Fibroblast of skin of right biceps (primary cell): ENCODE measurements at places on chromosomes 5 and 9.
A peak's percentile ranks its signal among the peaks of the same experiment; 100 is the strongest.

- no peak for DNase-seq
These were observed 945 bp downstream of the ANKDD1B start for GRCh38 chr5:75612226-75612569.

DNA sequence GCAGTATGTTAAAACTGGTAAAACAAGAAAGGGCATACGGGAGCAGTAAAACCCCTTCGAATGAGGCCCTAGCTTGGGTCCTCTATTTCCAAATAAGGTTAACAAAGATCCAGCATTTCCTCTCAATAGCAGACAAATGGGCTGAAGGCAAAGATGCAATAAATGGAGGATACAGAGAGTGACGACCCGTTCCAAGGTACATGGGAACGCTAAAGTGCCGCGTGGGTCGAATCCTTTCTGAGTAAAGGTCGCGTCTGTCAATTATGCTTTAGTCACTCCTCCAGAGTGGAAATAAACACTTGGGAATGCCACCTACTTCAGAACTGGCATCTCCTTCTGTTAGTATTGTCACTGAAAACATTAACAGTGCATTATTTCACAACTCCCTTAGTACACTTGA, 24.7 kb downstream of the ARL15 start:
- no peak for DNase-seq

- DNase-seq: peak; percentile 10
These were observed 24.7 kb upstream of the NOL6 start for GRCh38 chr9:33498387-33498786.

DNA sequence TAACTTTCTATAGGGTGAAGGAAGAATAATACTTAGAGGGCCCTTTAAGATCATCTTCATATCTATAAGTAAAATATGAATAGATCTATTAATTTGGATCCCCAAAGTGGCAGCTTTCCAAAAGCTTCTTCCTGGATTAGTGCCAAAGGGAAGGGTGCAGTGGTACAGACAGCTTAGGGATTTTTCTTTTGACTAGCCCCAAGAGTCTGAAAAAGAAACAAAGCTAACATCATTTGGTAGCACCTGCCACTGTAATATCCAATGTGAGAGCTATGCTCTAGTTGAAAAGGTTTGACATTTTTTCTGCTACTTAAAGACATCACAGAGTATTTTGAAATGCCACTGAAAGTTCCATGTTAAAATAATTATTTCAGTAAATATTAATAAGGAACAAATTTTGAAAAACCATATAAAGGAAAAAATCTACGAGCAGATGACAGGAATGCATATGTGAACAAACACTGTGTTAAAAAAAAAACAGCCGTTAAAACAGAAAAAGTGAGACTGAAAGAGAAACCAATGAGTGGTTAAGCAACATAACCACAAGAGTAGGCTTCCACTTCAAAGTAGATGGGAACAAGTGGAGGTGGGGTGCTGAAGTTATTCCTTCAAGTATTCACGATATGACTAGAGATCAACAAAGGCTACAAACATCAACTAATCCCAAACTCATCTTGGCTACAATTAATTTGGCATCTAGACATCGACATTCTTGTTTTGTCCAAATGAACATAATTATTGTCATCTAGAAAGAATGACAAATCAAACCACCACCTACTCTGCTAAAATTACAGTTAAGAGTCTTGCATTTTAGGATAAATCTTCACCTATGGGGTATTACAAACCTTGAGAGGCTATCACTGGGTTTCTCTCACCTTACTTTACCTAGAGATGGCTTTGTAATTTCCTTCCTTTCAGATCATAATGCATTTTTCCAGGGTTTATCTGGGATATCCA, 137.5 kb downstream of the CPLANE1 start:
- no peak for DNase-seq

- DNase-seq: no peak
These were observed 42.1 kb downstream of the FOCAD start for GRCh38 chr9:20726144-20726543.

GRCh38 chr9:98538626-98539031, 170.1 kb downstream of the GABBR2 start:
- peak; percentile 10 for DNase-seq

- DNase-seq: peak; percentile 54
These were observed 14.7 kb downstream of the MTAP start for GRCh38 chr9:21817176-21817575.

DNA sequence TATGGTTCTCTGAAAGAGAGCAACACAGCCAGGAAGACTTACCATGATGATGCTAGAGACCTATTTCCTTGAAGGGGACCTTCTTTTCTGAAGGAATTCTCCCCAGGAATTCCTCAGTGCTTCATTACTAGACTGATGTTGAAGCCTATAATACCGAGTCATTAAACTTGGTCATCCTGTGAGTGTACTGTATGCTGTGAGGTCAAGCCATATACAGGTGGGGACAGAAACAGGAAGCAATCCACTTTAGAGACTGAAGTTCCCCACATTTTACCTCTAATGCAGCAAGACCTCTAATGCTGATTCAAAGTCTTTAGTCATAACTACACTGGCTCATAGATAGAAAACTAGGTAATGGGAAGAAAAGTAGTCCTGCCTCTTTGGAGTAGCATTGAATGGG, 77.1 kb upstream of the RASEF start:
- no peak for DNase-seq

GRCh38 chr5:15285901-15286583, 213.9 kb upstream of the FBXL7 start:
- peak; percentile 85 for DNase-seq

GRCh38 chr5:34886392-34887119, 28.7 kb downstream of the RAD1 start:
- DNase-seq: no peak

DNA sequence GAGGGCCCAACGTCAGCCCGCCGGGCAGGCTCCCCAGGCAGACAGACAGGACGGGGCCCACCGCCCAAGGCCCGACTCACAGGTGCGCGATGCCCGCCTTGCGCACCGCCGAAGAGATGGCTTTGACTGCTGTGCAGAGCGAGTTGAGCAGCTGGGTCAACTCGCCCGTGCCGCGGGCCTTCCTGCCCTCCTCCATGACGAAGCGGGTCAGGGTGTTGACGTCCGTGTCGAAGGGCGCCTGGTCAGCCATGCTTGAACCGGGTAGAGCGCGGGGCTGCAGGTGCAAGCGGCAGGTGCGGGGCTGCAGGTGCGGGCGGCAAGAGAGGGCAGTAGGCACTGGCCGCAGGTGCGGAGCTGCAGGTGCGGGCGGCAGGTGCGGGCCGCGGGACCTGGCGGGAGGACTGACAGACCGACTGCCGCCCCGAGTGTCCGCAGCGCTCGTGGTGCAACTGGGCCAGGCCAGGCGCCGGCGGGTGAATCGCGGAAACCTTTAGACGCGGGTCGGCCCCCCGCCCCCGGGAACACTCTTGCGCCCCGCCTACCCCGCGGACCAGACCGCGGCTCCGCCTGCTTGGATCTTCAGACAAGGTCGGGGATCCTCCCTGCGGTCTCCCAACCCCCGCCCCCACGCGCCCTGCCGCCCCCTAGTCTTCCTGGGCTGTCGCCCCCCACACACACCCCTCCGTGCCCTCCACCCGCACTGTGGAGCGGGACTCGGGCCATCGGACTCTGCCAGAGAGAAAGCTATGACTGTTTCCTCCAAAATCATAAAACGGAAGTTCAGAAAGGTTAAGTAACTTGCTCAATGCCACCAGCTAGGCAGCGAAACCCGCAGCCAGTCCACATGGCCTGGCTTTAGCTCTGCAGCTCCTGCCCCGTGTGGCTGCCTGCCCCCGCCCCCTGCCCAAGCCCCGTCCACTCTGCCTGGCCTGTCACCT, at the start of gene FBP1:
Gene FBP1, minus strand, starts transcription at position 458 of the 938 bp plus-strand sequence. Its CDS starts 208 bp downstream, at position 250.
- no peak for DNase-seq

DNA sequence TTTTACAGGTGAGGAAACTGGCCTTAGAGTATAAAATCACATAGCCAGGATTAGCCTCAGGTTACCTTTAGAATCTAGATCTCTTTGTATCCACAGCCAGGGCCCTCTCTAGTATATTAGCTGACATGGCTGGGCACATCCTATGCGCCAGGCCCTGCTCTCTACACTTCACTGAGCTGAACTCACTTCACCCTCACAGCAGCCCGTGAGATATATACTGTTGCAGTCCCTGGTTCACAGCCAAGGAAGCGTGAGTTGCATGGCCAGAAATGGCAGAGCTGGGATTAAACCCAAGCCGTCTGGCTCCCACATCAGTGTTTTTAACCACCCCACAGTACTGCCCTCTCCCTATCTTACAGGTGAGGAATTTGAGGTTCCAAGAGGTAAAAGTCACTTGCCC, 58.4 kb downstream of the DAB2IP start:
- DNase-seq: no peak

DNA sequence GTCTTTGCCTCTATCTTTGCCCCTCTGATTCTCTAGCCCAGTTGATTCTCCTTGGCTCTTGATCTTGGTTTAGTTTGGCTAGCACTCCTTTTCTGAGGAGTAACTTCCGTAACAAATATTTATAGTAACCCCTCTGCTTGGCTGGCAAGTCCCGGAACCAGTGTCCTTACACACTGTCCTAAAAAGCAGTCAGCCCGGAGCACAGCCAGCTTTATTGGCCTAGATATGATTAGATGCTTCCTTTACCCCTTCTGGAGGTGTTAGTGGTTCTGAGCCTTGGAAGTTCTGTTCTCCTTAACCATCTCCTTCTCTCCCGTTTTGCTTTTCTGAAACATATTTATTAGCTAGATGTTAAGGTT, 17.0 kb upstream of the MSMP start:
- DNase-seq: no peak

GRCh38 chr9:27392451-27392850, 95.5 kb upstream of the EQTN start:
- DNase-seq: no peak
